ENCODE measurements at places on chromosomes 7 and 10.
A peak's percentile ranks its signal among the peaks of the same experiment; 100 is the strongest.

- no peak for DNase-seq
Observed at GRCh38 chr7:106715730-106716129, 54.8 kb upstream of the CCDC71L start.

DNA sequence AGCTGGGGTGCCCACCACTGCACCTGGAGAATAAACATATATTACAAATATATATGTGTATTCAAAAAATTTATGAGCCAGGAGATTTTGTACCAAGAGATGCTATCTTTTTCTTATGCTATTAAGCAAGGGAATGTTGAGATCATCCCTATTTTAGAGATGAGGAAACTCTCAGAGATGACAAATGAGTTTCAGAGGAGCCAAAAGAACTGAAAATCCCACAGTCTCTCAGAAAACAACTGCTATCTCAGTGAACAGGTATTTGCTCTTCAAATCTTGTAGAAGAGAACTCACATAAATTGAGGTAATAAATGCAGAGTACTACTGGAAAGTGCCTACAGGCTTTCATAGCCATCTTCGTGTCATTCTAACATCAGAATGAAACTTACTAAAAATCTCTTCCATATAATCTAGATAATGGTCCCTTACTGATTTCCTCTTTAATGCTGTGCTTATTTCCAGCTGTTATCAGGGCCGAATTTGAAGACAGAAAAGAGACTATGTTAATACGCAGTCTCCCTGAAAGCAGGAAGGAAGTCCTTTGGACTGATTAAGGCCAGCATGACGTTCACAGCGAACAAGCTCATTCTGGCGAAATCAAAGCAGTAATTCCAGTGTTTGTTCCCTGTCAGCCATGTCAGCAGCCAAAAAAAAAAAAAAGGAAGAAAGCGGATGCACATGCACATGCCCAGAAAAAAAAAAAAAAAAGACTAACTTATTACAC, 29.4 kb upstream of the ANAPC16 start:
- DNase-seq = peak; percentile 68

DNA sequence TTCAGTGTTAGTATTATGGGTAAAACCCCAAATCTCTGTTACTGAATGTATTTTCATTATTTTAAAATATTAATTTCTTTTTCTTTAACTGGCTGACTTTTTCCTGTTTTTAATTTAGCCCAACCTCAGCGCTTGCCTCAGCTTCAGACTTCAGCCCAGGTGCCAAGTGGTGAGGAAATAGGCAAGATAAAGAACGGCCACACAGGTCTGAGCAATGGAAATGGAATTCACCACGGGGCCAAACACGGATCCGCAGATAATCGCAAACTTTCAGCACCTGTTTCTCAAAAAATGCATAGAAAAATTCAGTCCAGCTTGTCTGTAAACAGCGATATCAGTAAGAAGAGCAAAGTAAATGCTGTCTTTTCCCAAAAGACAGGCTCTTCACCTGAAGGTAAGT, 57.5 kb downstream of the MDFIC start:
- DNase-seq = no peak

- no peak for DNase-seq
Observed at GRCh38 chr10:78619896-78620295, 448.9 kb upstream of the ZMIZ1 start.

DNA sequence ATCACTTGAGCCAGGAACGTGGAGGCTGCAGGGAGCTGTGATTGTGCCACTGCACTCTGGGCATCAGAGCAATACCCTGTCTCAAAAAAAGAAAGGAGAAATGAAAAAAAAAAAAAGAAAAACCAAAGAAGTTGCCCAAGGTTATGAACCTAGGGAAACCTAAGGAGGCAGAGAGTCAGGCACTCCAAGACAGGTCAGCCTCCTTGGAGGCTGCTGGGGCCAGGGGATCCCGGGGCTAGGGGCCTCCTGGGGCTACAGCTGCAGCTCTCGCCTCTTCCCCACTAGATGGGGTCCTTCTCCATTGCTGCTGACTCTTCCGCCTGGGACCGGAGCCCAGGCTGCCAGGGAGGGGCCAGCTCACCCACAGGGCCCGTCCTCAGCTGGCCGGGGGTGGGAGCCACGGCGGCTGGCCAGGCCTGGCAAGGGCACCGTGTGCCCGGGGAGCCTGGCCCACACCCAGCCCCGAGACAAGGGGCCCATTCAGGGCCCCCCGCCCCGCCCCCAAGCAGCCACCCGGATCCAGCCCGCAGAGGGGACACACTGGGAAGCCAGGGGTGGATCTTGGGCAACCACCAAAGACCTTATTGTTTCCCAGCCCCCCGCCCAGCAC, 1.7 kb upstream of the SPACDR start:
- no peak for DNase-seq

GRCh38 chr7:154167807-154168206, 115.6 kb downstream of the DPP6 start:
- DNase-seq = no peak

- no peak for DNase-seq
Observed at GRCh38 chr10:62473241-62473640, 99.1 kb downstream of the ZNF365 start.

DNA sequence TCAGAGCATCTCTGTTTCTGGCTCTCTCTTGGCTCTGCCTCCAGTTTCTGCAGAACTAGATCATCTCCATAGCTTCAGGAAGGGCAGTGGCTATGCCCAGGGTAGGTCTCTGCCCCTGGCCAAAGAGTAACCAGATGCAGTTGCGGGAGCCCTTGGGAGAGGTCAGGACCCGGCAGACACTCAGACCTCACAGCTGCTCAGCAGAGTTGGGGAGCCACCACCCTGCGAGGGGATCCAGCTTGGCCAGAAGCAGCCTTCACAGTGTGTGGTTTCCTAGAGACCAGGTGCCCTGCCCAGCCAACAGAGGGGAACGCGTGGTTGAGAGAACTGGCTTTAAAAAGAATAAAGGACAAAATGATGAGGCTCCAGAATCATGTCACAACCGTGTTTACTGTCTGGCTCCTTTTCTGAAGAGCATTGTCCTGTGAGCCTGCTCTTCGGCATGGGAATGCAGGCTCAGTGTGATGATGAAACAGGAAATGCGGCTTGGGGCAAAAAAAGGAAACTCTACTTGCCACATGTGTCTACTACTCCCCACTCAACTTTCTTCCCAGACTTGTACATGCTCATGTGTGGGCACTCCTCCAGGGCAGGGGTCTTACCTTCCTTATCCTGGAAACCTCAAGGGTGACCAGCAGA, 243.1 kb downstream of the INHBA start:
- DNase-seq = no peak

- DNase-seq = no peak
Observed at GRCh38 chr10:31318854-31319601, at the start of gene ZEB1. Gene ZEB1 (plus strand): TSS chr10:31319216. CDS start chr10:31319235, 19 bp downstream.

DNA sequence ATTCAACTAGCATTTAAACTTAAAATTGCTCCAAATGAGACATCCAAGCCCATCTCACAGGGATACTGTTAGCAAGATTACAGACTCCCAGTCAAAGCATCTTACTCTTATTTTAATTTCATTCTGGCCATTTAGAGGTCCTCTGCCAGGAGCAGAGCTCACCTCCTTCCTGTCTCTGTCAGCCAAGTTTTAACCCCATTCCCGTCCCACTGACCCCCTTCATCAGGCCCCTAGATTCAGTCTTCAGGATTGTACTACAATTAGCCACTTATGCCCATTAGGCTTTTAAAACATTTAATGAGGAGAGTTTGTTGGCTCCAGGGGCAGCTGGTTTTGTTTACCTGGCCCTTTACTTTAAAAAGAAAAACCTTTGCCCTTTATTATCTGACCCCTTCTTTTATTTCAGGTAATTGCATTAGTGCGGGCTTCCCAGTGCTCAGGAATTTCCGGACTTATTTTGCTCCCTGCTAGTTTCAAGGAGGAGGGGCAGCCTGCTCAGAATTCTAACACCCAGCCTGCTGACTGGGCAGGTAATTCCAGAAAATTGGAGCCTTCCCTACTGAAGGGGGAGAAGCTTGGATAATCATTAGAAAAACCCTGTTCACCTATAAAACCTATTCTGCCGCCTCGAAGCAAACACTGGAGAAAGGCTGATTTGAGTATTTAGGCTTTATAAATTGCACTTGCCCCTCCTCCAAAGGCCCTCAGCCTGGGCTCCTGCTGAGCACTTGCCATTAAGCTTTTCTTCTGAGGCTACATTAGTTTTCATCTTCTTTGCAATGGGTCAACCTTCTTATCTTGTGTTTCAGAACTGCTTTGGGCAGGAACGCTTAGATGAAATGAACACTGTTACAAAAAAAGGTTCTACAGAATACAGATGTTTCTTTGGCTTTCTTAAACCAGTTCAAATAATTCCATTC, 200.5 kb upstream of the HPS1 start:
- DNase-seq = no peak

DNA sequence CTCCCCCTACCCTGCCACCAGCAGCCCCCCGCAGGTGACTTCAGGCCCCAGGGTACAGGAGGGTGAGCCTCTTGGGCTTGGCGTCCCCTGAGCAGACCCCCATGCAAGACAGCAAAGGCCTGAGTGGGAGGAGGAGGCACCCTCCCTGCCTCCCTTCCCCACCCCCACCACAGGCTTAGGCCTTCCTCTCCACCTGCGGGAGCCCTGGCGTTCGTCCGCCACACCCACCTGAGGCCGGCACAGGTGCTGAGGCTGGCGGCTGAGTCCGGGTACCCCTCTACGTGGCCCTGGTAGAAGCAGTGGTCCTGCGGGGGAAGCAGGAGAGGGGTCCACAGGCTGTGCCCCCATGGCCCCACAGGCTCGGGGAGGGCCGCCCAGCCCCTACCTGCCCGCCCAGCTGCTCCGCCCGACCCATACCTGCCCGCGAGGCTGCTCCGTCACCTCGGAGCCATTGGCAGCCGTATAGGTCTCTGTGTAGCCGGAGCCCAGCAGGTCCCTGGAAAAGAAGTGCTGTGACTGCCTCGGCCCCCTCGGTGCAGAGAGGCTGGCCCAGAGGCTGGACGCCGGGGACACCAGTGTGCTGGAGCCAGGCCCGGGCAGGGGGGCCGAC, 3.0 kb downstream of the ADAM8 start:
- DNase-seq = no peak

Measured in glomerular endothelial cell (primary cell).